ENCODE measurements at places on chromosomes 12 and 14.

- DNase-seq: no peak
These were observed 6.7 kb upstream of the MLEC start for GRCh38 chr12:120680165-120680738.

- DNase-seq: no peak
These were observed 25.5 kb upstream of the TXNRD1 start for GRCh38 chr12:104189915-104190555.

DNA sequence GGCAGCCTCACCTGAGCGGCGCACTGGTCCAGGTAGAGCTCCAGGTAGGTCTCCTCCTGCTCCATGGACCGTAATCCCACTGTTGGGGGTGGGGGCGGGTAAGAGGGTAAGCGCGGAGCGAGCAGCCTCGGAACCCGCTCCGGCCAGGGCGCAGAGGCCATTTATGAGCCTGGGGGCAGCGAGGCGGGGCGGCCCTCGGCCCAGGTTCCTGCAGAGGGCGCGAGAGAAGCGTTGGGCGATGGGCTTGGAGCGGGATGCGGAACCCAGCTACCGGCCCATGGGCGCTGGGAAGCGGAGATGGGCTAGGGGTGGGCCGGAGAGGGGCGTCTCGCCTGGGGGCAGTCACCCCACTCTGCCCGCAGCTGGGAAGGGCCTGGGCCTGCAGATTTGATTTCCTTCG is at the start of gene TBPL2:
Gene TBPL2 (minus strand): TSS at position 232 of the 400 bp plus-strand sequence. CDS start 167 bp downstream, at position 65.
- no peak for DNase-seq

DNA sequence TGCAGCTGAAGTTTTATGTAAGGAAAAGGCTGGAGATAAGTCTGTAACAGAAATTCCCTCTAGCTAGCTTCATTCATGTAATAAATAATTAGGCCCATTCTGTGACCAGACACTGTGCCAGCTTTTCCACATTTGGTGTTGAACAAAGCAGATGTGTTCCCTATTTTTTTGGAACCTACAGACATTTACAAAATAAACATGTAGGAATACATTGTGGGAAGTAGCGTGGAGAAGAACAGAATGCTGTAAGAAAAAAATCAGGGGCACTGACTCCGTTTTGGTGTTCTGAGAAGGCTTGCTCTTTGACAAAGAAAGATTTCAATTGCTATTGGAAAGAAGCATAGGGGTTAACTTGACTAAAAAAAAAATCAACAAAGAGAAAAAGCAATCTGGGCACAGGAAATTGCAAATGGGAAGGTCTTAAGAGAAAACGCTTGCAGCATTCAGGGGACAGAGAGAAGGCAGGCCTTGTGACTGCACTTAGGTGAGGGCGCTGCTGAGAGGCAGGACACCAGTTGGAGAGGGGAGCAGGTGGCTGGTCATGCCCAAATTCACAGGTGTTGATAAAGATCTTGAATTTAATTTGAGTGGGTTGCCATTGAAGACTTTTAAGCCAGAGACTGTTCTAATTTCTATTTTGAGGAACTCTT is 4.0 kb downstream of the FAR2 start:
- DNase-seq: no peak

DNA sequence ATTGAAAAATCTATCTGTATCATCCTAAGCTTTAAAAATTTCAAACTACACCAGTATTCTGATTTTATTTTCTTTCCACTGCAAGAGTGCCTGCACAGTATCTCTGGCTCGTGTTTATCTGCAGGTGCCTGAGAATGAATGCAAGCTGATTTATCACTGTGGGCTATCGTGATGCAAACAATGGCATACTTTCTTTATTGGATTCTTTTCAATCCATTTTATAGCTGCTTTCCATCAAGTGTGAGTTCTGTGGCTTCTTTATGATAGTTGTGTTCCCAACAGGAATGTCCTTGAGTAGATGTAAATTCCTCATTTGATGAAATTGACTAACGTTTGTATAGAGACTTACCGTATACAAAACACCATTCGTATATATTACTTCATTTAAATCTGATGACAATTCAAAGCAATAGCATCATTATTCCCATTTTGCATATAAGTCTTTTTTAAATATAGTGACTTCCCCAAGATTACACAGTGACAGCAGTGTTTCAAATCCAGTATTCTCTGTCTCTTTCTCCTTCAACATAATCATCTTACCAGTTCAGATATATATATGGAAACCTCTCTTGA is 160.3 kb upstream of the ABCD2 start:
- DNase-seq: no peak

DNA sequence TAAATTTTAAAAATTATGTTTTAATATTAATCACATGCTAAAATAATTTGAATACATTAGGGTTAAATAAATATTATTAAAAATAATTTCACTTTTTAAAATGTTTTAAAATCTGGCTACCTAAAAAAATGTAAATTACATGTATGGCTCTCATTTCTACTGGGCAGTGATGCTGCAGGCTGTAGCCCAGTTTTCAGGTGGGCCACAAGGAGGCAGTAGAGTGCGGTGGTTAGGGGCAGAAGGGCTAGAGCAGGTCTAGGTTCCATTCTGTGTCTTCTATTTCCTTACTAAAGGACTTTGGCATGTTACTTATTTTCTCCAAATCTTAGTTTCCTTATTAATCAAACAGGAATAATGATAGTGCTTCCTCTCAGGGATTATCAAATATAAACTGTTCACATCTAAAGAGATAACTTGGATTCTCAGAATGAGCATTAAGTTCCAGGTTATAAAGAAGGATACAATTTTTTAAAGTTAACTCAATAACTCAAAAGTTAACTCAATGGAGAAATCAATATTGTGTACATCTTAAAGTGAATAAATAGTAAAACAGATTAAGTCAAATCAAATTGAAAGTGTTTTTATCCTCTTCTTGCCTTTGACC is 54.9 kb upstream of the OVCH1 start:
- DNase-seq: peak; percentile 26

GRCh38 chr14:71321574-71322315 is 414.5 kb downstream of the PCNX1 start:
- peak; percentile 61 for DNase-seq

GRCh38 chr14:89565607-89566006 is 148.6 kb upstream of the FOXN3 start:
- no peak for DNase-seq

- DNase-seq: no peak
These were observed 18.6 kb upstream of the DCAF5 start for GRCh38 chr14:69171569-69171968.

- DNase-seq: no peak
These were observed 6.8 kb upstream of the LRIG3 start for GRCh38 chr12:58927120-58927519.

DNA sequence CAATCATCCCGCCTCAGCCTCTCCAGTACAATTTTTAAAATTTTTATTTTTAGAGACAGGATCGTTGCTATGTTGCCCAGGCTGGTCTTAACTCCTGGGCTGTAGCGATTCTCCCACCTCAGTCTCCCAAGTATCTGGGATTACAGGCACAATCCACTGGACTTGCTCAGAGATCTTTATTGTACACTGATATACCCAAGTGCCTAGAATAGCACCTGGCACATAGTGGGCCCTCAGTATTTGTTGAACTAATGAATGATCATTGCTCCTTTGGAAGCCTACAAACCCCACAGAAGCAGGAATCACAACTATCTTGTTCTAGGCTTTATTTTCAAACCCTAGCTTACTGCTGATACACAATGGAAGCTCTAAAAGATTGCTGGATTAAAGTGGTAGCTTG is 1.9 kb upstream of the PNN start:
- DNase-seq: no peak

GRCh38 chr14:51880835-51881580 is 20.6 kb downstream of the GNG2 start:
- no peak for DNase-seq

DNA sequence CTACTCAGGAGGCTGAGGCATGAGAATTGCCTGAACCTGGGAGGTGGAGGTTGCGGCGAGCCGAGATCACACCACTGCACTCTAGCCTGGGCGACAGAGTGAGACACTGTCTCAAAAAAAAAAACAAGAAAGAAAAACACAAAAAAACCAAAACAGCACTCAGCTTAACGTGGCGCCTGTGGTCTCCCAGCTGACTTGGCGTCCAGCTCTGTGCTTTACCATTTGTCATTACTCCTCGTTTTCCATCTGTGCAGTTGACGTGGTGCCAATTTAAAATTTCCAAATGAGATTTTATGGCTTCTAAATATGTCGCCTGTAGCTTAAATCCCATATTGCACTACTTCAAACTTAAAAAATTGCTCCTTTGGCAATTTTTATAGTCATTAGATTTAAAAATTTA is 2.0 kb downstream of the MGP start:
- no peak for DNase-seq

GRCh38 chr14:51562816-51563215 is 88.9 kb upstream of the FRMD6 start:
- DNase-seq: no peak

DNA sequence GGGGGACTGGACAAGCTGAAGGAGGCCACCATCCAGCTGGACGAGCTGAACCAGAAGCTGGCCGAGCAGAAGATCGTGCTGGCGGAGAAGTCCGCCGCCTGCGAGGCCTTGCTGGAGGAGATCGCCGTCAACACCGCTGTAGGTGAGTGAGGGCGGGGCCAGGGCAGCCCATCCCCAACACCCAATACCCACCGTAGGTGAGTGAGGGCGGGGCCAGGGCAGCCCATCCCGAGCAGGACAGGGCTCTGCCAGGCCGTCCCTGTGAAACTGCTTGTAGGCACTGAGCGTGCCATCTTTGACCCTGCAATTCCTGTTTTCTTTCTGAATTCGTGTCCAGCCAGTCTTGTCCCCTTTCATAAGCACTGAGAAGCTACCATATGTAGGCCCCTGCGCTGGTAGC is 74.0 kb downstream of the CCDC92 start:
- no peak for DNase-seq

GRCh38 chr14:105070760-105071137 is 5.5 kb upstream of the GPR132 start:
- DNase-seq: no peak

DNA sequence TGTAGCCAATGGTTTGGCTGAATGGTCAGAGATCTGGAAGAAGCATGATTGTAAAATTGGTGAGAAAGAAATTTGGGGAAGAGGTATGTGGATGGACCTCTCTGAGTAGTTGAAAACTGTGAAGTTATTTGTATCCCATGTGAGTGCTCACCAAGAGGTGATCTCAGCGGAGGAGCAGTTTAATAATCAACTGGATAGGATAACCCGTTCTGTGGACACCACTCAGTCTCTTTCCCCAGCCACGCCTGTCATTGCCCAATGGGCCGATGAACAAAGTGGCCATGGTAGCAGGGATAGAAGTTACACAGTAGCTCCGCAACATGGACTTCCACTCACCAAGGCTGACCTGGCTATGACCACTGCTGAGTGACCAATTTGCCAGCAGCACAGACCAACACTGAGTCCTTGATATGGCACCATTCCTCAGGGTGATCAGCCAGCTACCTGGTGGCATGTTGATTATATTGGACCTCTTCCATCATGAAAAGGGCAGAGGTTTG is 257.4 kb upstream of the ATXN7L3B start:
- DNase-seq: no peak

GRCh38 chr14:51482102-51482501 is 169.6 kb upstream of the FRMD6 start:
- no peak for DNase-seq

GRCh38 chr12:52147367-52147963 is 44.3 kb downstream of the KRT80 start:
- no peak for DNase-seq

GRCh38 chr12:28827861-28828260 is 321.2 kb upstream of the FAR2 start:
- DNase-seq: no peak
